ENCODE measurements at places on chromosomes 4 and X.
A peak's percentile ranks its signal among the peaks of the same experiment; 100 is the strongest.

- no peak for DNase-seq
Measured at GRCh38 chr4:123283371-123283895, 113.2 kb upstream of the SPRY1 start.

GRCh38 chr4:41135801-41136200, 78.5 kb downstream of the APBB2 start:
- DNase-seq, result no peak

GRCh38 chr4:96379524-96379923, 539.6 kb downstream of the PDHA2 start:
- DNase-seq, result no peak

DNA sequence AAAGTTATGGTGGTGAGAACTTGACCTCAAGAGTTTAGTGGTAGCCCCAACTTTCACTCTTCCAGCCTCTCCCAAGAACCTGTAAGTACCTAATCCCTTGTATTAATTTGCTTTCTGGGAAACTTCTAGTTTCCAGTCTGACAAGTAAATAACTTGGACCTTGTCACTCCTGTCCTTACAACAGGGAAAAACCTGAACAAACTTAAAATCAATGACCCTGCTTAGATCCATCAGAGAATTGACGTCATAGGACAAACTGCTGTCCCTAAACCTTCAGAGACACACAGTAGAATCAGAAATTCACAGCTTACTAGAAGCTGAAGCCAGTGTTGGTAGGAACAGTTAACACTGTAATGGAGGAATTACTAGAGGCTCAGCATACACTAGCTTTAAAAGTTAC, 60.0 kb upstream of the DCLK2 start:
- no peak for DNase-seq

DNA sequence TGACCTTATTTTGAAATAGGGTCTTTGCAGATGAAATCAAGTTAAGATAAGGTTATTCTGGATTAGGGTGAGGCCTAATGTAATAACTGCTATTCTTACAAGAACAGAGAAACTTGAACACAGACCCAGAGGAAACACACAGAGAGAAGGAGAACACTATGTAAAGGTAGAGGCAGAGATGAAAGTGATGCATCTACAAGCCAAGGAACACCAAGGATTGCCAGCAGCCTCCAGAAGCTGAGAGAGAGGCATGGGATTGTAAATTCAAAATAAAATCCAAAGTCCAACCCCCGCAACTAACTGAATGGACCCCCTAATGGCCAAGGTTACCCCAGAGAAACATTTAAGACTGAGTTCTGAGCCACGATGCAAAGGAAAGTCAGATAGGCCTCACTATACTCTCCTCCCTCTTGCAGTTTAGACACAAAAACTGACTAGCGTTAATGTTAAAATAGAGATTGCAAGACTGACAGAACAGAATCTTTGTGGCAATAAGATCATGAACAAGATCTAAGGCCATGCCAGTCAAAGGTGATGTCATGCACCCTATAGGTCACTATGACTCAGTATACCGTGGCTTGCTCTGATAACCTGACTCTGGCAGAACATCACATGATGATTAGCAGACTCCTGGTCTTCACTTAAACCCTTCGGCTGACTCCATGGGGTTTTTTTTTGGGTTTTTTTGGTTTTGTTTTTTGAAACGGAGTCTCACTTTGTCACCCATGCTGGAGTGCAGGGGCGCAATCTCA, 42.9 kb downstream of the DDX60L start:
- DNase-seq, result no peak

DNA sequence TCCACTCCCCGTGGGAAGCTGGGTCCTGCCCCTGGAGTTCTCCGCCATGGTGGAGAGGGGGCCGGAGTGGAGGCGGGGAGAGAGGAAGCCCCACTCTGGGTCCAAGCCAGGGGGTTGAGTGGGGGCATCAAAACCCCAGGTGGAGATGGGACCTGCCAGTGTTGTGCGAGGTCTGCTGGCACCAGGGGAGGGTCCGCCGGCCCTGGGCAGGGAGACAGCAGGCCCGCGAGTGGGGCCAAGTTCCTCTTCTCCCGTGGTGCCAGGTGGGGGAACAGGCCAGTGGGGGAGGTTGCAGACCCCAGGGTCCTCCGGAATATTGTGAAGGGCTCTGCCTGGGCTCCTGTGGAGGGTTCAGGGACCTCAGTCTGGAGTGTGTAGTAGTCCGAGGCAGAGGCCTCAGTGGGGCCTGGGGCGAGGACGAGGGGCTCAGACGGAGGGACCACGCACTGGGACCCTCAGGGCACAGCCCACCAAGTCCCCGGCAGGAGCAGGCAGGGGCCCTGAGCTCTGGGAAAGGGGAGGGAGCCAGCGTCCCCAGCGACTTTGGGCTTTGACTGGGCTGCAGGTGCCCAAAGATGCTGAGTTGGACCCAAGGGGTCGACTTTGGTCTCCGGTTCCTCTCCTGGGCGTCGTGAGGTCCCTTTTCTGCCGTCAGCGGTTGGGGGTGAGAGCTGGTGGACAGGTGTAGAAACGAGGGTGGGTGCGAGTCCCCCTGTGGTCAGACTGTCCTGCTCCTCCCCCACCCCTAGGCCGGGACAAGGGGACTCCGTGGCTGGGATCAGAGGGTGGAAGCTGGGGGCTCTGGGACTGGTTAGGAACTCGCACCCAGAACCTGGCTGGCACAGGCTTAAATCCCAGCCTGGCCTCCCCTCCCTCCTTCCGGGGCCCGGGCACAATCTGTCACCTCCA, 43.8 kb upstream of the NKX1-1 start:
- no peak for DNase-seq

- peak; percentile 30 for DNase-seq
Measured at GRCh38 chrX:124217304-124218251, 114.9 kb upstream of the TEX13D start.

- no peak for DNase-seq
Measured at GRCh38 chr4:60345392-60345791, 854.7 kb upstream of the ADGRL3 start.

DNA sequence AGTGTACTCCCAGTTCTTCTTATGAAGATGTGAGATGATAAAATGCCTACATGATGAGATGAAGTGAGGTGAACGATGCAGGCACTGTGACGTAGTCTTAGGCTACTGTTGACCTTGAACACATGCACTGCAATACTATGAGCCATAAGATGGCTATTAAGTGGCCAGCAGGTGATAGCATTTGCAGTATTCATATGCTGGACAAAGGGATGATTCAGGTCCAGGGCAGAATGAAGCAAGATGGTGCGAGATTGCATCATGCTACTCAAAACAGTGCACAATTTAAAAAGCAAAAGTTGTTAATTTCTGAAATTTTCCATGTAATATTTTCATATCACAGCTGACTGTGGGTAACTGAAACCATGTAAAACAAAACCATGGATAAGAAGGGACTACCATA, 781.4 kb downstream of the PCDH18 start:
- DNase-seq, result no peak

GRCh38 chrX:23575281-23575680, 92.0 kb upstream of the PRDX4 start:
- no peak for DNase-seq

DNA sequence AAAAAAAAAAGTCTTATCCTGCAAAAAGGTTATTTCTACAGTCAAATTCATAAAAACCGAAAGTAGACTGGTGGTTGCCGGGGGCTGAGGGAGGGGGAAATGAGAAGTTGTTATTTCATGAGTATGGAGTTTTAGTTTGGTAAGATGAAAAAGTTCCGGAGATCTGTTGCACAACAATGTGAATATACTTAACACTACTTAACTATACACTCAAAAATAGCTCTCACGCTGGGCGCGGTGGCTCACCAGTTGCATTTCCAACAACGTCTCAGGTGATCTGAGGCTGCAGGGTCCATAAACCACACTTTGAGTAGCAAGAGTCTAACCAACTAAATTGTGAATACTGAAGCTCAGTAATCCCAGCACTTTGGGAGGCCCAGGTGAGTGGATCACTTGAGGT, 52.4 kb downstream of the ANOS1 start:
- DNase-seq, result no peak

DNA sequence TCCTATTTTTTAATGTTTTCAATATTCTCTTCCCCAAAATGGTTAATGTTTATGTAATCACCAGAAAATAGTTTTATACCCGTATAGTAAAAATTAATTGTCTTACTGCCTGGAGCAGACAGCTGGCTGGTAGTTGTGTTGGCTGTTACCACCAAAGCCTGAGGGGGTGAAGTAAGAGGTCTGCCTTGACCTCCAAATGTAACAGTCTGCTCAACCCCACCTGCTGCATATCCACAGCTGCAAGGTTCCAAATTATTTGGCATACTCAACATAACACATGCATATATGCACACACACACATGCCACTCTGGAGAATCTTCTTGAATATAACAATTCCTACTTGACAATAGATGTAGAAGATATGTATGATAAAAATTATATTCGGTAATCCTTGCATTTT, 624.3 kb downstream of the ADGRL3 start:
- DNase-seq, result no peak

- DNase-seq, result no peak
Measured at GRCh38 chrX:45872480-45872879, 671.8 kb upstream of the DIPK2B start.

DNA sequence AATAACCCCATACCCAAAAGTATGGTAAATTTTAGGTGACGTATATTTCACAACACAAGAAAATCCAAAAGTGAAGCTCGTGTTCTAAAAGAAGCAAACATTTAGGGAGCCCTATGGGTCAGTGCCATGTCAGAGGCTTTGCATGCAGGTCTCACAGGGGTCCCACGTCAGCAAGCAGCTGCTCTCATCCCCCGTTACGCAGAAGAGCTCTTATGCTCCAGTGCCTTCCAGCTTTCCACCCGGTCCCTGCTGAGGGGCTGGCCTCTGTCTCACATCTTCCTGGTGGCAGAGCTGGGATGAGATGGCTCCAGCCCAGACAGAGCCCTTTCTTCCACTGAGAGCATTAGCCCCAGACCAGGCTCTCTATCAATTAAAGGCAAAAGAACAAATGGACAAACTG, 82.0 kb downstream of the IRF2 start:
- DNase-seq, result no peak

DNA sequence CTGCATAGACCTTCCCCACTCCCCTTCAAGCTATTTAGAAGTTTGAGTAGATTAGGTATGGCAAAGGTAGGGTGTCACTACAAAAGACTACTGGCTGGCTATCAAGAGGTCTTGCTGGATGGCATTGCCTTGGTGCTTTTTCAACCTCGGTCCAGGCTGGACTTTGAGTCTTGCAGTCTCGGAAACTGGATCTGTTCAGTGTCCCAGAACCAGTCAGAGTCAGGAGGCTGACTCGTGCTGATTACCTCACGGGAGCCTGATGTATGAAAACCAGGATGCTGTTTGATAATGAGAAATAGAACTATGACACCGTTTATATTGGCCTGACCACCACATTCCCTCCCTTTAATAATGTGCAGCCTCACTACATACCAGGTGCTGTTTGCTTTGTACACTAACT, 2.7 kb upstream of the PHKA1 start:
- no peak for DNase-seq

GRCh38 chr4:40526741-40527140, 102.9 kb downstream of the RBM47 start:
- DNase-seq, result no peak

GRCh38 chrX:47586043-47586787, 4.0 kb downstream of the TIMP1 start:
- DNase-seq, result no peak

DNA sequence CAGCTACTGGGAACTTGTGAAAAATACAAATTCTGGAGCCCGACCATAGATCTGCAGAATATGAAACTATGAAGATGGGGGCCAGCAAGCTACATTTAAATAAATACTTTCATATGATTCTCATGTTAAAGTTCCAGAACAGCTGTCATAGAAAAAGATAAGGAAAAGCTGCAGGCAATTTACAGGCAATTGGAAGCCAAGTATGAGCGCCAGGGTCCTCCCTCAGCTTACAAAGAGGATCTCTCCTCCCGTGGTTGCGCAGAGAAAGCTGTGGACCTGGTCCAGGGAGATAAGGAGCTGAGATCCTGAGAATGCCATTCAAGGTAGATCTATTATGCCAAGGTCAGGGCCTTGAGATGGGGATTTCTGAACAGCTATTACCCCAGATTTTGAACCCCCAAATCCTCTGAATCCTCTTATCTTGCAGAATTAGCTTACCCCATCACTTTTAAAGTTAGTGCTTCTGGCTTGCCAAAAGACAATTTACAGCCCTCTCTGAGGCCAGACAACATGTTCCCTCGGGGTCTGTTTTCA, 25.6 kb upstream of the FRAS1 start:
- peak; percentile 13 for DNase-seq

- peak; percentile 41 for DNase-seq
Measured at GRCh38 chrX:115147220-115147619, 42.0 kb upstream of the RBMXL3 start.

- DNase-seq, result no peak
Measured at GRCh38 chr4:11489453-11490083, 60.9 kb upstream of the HS3ST1 start.

DNA sequence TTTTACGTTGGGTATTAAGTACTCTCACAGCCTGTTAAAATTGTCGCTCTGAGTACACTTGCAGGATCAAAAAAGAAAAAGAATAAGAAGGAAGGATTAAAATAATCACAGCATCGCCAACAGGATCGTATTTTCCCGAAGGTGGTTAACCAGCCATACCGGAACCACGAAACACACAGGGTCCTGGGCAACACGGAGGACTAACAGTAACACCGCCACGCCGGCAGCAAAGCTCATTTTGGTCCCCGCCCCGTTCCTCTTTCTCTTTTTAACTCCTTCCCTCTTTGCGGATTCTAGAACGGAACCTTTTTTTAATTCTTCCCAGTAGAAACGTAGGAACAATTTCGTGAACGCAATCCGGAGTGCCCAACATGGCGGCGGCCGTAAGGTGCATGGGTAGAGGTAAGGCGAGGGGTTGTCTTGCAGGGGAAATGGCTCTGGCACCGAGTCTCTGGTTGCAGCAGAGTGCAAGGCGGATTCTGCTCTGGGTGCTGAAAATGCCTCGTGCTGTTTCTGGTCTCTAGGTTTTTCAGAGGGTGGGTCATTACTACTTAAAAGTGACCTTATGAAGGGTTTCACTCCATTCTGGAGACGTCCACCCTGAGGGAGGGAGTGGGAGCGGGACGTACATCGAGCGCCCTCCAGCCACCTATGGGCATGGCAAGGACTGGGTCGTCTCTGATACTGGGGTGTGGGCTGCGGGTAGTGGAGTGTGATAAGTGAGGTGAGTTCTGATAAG, at the start of gene MRPL1:
TSS of gene MRPL1 (plus strand) at position 353 of the 739 bp plus-strand sequence. CDS start at position 372, 19 bp downstream.
- DNase-seq, result peak; percentile 98

DNA sequence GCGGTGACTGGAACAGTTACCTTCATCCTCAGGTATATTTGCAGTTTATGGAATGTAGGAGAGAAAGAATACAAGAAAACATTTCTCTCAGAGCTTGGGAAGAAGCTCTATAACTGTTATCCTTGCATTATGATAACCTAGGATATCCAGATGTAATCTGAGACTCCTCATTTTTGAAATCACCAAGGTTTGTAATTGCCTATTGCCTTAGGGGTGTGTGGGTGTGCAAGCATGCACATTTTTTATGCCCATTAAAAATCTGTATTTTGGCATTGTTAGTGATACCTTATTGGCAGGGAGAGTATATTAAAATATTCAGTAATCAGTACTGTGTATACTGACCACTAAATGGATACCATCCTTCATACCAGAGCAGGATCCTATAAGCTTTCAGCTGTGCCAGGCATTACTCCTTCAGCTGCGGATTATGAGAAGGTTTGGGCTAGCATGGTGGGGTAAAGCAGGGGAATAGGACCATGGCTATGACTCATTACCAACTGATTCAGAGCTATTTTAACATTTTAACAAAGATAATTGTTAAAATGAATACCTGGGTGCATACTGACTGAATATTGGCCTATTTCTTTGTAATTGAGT, 8.3 kb downstream of the SEC24B start:
- no peak for DNase-seq

Data from NCI-H1092 treated with DMSO at 0.1 percent for 48 hours (cell line).